ENCODE measurements at places on chromosomes 3 and 15.

GRCh38 chr3:33659856-33660434 is 58.1 kb downstream of the CLASP2 start:
- no peak for DNase-seq

GRCh38 chr15:41291065-41291631 is 41.2 kb downstream of the OIP5 start:
- DNase-seq = no peak

DNA sequence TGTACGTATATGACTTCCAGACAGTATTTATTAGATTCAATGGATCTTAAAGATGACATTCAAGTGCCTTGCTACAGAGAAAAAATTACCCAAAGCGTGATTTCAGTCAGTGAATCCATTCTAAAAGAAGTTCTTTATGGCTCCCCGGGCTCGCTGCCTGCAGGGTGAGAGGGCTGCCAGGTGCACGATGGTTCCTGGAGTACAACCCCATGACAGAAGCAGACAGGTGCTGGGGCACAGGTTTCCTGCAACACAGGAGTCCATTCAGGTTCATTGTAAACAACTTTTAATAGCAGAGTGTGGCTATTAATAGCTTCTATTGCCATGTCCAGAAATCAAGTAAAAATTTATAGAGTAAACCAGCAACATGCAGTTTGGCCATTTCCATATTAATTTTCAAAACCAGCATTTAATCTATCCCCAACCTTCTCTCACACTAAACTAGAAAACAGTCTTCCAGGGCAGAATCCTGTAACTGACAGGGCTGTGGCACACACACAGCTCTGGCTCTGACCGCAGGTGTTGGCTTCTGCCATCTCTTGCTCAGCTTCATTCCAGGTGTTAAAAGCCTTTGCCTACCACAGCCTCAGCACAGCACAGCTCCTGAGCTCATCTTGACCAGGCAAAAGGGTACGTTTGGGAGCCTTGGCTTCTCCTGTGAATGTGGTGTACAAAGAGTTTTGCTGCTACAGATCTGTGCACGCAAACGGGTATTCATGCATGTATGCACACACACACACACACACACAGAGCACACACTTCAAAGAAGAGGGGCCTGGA is 185.9 kb downstream of the MEX3B start:
- no peak for DNase-seq

- no peak for DNase-seq
These were observed 40.6 kb downstream of the AMOTL2 start for GRCh38 chr3:134333522-134334181.

- DNase-seq = no peak
These were observed at the start of gene IMPG2 for GRCh38 chr3:101320475-101320874. Gene IMPG2 (minus strand): TSS chr3:101320575. CDS start chr3:101320372, 203 bp downstream.

DNA sequence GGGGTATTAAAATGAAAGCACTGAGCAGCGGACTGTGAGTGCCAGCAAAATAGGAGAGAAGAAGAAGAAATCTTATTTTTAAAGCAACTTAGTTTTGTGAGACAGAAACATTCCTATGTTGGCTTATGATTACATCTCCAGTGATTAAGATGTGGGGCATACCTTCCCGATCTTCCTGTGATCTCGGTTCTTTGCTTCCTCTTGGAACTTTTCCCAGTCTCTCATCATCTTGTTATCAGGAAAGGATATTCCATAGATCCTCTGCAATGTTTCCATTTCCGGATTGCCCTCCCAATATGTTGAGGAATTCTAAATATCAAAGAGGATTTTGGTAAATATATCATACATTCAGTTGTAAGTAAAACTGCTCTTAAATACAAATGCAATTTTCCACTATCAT is 22.2 kb downstream of the TARS3 start:
- no peak for DNase-seq

DNA sequence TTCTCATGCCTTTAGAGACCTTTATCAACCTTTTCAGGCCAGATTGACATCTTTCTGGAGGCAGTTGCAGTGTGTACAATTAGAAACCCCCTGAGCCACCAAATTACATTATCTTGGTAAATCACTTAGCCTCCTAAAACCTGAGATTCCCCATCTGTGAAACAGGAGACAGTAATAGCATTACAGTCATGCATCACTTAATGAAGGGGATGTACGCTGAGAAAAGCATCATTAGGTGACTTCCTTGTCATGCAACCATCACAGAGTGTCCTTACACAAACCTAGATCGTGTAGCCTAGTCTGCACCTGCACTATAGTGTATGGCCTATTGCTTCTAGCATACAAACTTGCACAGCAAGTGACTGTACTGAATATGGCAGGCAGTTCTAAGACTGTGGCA is 400.8 kb upstream of the CNTN3 start:
- no peak for DNase-seq

GRCh38 chr3:94176988-94177745 is 114.3 kb downstream of the NSUN3 start:
- no peak for DNase-seq

GRCh38 chr3:71551311-71551919 is 32.1 kb downstream of the FOXP1 start:
- no peak for DNase-seq

GRCh38 chr3:186882150-186882524 is 39.6 kb downstream of the ADIPOQ start:
- no peak for DNase-seq

- no peak for DNase-seq
These were observed 190.7 kb downstream of the MAGI1 start for GRCh38 chr3:65848024-65848423.

DNA sequence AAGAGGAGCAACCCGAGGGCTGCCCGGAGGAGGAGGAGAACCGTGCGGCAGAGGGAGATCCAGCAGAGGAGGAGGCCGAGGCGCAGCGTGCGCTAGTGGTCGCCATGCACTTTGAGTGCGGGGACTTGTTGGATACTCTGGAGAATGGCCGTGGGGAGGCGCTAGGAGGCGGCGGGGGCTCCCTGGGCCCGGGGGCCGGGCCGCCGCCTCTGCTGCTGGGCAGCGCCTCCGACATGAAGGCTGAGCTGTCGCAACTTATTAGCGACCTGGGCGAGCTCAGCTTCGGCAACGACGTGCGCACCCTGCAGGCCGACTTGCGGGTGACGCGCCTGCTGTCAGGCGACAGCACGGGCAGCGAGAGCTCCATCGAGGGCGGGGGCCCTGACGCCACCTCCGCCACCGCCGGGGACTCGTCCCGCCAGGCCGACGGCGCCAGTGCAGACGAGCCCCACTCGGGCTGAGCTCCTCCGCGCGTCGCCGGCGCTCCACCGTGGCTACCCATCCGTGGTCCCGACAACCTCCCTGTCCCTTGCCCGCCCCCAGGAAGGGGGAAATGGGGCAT is 2.0 kb downstream of the FAM43A start:
- peak; percentile 75 for DNase-seq

- DNase-seq = no peak
These were observed 541.8 kb downstream of the NLGN1 start for GRCh38 chr3:173939331-173939730.

DNA sequence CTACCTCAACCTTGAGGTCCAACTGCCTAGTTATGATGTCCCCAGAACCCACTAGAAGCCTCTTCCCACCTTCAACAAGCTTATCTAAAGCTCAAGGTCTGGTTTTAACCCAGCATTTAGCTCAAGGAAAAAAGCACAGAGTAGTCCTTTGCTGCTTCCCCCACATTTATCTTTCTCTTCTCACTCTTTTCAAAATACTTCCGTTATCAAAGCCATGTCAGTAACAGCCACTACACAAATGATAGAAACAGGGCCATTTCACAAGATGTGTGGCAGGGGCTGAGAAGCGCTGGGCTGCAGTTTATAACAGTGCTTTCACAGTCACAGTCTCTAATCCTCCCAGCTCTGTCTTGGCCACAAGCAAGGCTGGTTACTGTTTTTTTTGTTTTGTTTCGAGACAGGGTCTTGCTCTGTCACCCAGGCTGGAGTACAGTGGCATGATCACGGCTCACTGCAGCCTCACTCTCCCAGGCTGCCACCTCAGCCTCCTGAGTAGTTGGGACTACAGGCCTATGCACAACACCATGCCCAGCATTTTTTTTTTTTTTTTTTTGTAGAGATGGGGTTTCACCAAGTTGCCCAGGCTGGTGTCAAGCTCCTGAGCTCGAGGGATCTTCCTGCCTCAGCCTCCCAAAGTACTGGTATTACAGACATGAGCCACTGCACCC is 218.8 kb downstream of the OSBPL10 start:
- no peak for DNase-seq

- no peak for DNase-seq
These were observed 4.0 kb downstream of the RAB11A start for GRCh38 chr15:65873256-65873655.

- no peak for DNase-seq
These were observed 129.6 kb downstream of the CTNNB1 start for GRCh38 chr3:41328926-41329325.

DNA sequence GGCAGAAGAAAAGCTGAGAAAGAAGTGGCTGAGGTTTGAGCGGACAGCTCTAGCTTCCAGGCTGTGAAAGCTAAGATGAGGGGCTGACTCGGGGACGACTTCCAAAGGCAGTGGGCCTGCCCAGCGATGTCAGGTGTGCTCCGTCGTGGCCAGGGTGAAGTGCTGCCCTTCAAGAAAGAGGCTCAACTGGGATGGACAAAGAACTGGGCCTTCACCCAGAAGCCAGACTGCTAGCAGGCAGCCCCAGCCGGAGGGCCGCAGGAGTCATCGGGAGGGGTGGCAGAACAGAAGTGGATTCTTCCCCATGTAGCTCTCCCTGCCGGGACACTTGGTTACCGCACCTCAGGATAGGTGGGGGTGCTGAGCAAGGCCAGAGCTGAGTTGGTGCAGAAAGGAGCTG is 13.1 kb upstream of the SEC13 start:
- no peak for DNase-seq

DNA sequence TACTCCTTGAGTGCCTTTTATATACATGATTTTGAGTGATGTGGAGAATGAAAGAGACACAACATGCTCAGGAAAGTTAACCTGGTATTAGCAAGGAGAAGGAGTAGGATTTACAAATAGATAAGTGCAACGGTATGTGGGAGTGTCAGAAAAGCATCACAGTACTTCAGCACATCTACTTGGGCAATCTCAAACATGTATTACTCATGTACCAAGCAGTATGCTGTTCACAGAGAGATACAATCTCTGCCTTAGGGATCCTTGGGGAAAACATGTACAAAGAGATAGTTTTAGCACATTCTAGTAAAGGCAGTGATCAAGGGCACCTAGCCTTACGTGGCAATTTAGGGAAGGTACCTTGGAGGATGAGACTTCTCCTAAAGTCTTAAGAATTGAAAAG is 146.5 kb downstream of the FILIP1L start:
- no peak for DNase-seq

GRCh38 chr3:169818316-169818715 is 5.6 kb upstream of the LRRC34 start:
- no peak for DNase-seq

GRCh38 chr3:149460117-149460516 is 14.4 kb upstream of the TM4SF4 start:
- no peak for DNase-seq

DNA sequence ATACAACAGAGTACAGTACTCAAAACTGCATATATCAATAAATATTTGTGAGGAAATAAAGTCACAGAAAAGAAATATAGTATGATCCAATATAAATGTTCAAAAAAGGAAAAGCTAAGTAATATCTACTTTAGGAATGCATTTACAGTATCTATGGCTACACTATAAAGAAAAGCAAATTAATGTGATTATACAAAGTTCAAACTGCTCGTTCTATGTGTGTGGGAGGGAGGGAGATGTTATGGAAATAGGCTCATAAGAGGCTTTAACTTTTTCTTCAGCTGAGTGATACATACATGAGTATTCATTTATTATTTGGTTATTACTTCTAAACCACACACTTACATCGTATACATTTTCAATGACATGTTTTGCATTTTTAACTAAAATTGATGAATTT is 377.7 kb upstream of the AGTR1 start:
- DNase-seq = no peak

Measured in stimulated activated CD4-positive, alpha-beta T cell treated with anti-CD3 and anti-CD28 coated beads, Interleukin-12 subunit alpha, Interleukin-12 subunit beta, amount 100 ng/mL, for 24 hours (primary cell).